T-helper 1 cell (primary cell): ENCODE measurements at places on chromosomes 3 and 15.

DNA sequence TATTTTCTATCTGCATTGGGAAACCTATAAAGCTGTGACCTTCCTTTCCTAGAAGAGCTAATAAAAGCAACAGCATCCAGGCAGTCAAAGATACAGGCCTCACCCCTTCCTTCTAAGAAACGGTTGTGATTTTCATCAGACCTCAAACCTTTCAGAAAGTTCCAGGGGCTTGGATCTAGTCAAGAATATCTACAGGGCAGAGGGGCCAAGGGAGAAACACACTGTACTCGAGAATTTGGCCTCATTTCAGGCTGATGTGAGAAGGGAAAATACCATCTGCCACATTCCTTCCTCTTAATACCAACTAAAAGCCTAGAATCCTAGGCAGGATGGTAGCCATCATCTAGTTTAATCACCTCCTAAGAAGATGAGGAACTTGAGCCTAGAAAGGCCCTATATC lies 24.5 kb upstream of the BCL6 start:
- no peak for DNase-seq

DNA sequence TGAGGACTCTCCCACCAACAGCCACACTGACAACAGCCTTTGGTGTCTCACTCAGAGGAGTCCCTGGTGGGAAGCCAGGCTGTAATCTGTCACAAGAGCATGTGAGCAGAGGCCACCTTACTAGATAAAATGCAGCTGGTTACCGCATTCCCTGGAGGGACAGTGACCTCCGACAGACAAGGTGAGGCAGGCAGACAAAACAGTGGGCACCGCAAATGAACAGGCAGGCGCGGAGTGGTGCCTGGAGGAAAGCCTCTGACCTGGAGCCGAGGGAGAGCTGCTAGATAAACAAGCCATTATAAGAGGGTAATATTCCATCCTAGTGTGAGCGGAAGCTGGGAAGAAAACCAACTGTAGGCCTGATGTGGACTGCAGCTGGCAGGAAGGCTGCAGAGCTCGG lies 736.4 kb downstream of the FHIT start:
- DNase-seq: no peak

DNA sequence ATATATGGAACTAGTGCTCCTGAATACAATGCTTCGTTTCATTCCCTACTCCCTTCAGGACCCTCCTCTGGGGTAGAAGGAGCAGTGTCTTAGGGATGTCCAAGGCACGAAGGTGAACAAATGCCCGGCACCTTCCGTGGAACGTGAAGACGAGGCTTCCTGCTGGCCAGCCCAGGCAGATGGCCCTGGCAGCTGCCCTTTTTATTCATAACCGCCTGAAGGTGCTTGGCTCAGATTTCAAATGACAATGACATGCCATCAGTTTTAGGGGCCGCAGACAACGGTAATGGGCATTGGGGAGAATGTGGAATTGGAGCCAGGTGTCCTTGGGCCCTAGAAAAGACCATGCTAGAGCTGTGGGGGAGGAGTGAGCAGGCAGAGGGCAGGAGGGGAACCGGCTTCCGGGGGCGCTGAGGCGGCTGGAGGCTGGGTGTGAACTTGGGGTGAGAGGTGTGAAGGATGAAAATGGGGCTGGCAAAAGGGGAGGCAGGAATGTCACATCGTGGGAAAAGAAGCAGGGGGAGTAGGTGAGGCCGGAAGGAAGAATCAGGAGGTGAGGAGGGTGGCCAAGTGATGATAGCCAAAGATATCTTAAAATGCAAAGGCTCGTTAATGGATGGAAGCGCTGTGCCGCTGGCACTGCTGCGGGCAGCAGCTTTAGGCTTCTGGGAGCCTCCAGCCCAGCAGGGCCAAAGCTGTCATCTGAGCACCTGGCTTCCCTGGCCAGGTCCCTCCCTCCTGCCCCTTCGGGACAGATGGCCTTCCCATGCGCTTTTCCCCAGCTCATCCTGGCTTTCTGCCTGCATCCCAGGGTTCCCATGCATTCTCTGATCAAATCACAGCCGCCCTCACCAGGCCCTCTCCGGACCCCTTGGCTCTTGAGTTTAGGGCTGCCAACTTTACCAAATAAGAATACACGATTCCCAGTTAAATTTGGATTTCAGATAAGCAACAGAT lies 93.7 kb downstream of the TMEM266 start:
- no peak for DNase-seq

GRCh38 chr3:46996689-46997452 lies 17.4 kb downstream of the NBEAL2 start:
- DNase-seq: no peak

- no peak for DNase-seq
Observed at GRCh38 chr3:182000447-182000846, 288.7 kb downstream of the SOX2 start.

DNA sequence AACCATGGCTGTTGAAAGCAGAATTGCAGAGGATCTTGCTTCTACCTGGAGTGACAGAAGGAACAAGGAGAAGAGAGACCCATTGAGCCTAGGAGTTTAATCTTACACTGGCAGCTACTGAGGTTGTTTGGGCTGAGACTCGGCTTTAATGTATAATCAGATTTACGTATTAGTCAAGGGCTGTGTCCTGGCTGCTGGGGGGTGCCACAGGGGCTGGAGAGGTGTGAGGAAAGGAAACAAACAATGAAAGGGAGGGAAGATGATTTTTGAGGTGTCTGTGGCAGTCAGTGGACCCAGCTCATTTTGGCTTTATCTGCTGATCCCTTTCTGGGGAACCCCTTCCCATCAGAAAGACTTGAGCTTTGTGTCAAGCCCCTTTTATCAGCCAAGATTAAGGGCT lies 95.7 kb downstream of the PRICKLE2 start:
- no peak for DNase-seq

- no peak for DNase-seq
Observed at GRCh38 chr3:63343674-63344073, 65.6 kb downstream of the SYNPR start.

GRCh38 chr15:67944010-67944641 lies 104.3 kb upstream of the RNU6-1 start:
- DNase-seq: no peak

GRCh38 chr15:52732551-52732950 lies 53.4 kb upstream of the ATOSA start:
- DNase-seq: no peak

- no peak for DNase-seq
Observed at GRCh38 chr3:70310809-70311208, 1.6 kb downstream of the MDFIC2 start.

DNA sequence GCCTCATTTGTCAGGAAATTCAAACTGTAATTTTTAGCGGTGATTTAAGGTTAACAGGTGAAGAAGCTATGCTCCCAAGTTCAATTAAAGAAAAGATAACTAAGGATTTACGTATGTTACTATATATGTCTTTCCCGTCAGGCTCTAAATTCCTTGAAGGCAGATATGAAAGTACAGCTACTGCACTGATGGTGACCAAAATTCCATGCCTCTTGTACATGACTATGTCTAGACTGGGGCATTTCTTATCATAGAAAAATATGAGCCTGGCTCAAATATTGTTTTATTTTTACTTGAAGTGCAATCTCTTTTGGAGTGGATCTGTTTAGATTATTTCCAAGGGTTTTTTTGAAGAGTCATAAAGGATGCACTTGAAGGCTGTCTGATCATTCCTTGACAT lies 647.1 kb upstream of the KCNMB2 start:
- no peak for DNase-seq

DNA sequence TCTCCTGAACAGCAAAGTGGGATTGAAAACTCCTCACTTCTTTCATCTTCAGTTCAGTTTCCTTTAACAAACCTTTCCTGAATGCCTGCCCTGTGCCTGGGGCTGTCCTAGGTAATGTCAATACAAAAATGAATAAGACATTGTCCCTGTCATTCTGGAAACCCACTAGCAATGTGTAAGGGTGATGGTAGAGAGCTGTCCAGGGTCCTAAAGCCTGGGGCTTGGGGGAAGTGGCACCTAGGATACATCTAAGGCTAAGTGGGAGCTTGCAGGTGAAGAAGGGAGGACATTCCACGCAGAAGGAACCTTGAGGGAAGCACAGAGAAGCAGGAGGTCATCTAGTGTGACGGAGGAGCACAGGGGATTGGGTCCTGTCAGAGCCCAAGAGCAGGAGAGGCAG lies 212.7 kb upstream of the PPP2R3A start:
- no peak for DNase-seq
